ENCODE measurements at places on chromosomes 3 and 15.

DNA sequence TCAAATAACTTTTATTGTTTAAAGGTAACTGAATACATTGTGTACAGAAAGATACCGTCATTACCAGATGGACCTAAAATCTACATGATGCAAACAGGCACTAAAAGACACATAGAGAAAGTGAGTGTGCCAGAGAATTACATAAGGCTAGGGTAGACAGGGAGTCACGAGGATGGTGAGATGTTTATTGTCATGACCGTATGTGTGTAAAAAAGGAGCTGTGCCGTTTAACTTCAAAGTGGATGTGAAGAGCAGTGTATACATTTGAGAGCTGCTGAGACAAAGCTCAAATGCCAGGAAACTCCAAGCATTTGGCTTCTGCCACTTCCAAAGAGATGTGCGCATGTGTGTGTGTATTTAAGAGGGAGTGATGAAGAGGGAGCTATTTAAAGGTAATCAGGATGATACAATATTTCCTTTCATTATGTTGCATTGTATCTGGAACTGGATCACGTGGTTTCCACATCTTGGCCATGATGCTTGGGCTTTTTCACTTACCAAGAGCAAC is 51.4 kb upstream of the IGF1R start:
- no peak for DNase-seq

- no peak for DNase-seq
Measured at GRCh38 chr15:95501865-95502264, 828.6 kb upstream of the NR2F2 start.

- DNase-seq, result no peak
Measured at GRCh38 chr3:129536804-129537203, 6.2 kb upstream of the H1-8 start.

DNA sequence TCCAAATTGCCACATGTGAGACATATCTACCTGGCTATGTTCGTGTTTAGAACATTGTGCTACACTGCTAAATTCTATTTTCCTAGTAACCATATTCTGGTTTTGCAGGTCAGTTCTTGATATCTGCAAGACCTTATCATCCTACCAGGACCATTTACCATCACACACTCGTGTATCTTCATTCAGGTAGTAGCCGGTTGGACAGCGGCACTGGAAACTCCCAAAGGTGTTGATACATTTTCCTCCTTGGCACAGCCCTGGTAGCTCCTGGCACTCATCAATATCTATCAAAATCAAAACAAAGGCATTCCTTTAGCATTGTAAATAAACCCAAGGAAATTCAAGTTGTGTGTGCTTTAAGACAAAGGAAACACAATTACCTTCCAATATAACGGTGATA is 134.2 kb downstream of the DUT start:
- no peak for DNase-seq

DNA sequence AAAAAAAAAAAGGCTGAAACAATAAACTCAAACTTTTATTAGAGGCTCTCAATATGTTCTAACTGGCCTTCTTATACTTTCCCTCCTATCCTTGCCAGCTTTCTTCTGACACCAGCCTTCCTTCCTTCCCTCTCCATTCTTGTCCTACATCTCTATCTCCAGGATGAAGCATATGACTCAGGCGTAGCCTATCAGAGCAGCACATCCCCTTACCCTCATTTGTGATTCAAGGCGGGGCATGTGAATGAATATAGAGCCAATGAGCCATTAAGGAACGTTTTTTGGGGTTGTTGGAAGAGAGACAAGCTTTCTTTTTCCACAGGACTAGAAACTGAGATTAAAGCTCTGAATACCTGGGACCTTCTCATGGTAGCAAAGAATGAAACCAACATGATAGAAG is 25.1 kb upstream of the KCNMB3 start:
- no peak for DNase-seq

GRCh38 chr15:39592500-39592899 is 11.6 kb downstream of the THBS1 start:
- no peak for DNase-seq

- no peak for DNase-seq
Measured at GRCh38 chr3:18426597-18427193, 1.6 kb upstream of the SATB1 start.

GRCh38 chr3:43287500-43287873 is 1.1 kb downstream of the SNRK start:
- DNase-seq, result no peak

GRCh38 chr3:59839283-59839682 is 789.5 kb upstream of the CFAP20DC start:
- DNase-seq, result no peak

DNA sequence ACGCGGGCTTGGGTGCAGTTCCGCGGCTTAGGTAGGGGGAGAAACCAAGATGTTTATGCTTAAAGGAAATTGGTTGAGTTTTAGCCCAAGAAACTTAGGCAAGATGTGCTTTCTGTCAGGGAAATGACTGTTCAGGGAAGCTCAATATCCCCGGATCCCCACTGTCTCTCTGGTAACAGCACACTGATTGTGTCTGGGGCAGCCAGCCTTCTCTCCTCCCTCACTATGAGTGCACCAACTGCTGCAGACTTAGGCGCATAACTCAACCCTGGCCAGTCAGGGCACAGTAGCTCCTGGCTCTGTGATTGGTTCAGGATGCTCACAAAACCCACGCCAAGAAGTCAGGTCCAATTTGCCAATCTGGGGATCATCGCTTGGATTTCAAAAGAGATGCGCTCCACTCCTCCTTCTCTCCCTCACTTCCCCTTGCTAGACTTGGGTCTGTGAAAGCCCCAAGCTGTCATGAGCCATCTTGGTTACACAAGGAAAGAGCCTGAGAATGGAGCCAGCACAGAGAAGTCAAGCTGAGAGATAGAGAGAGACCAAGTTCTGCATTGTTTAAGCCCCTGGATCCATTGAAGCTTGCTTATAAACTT is 42.5 kb upstream of the CACNA2D3 start:
- no peak for DNase-seq

DNA sequence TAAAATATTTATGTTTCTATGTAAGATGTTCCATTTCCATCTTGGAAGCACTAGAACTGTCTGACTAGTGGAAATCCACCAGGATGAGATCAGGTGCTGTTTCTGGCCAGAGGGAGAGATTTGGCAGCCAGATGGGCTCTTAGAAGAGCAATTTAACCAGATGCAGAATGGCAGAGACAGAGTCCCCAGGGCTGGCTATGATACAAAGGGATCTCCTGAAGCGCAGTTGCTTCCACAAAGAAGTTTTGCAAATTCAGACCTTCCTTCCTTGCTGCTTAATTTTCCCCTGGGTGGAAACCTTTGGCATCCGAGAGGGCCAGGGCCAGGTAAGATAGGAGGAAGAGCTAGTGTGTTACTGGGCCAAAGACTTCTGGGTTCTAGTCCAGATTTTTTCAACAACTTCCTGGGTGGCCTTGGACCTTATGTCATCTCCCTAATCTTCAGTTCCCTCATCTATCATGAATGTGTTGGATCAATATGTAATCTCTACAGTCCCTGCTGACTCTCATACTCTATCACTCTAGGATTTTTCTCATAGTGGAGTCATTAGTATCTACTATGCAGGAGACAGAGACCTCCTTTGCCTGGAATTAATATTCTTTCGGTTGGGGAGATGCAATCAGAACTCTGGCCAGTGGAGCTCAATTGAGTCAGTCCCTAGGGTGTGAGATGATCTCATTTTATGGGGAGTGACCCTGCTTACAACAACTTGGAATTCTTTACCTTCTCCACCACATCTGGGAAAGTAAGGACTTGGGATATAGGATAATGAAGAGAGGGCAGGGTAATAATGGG is 41.1 kb upstream of the NDUFB4 start:
- DNase-seq, result no peak

GRCh38 chr3:56987238-56987895 is 73.1 kb upstream of the SPATA12 start:
- DNase-seq, result no peak

DNA sequence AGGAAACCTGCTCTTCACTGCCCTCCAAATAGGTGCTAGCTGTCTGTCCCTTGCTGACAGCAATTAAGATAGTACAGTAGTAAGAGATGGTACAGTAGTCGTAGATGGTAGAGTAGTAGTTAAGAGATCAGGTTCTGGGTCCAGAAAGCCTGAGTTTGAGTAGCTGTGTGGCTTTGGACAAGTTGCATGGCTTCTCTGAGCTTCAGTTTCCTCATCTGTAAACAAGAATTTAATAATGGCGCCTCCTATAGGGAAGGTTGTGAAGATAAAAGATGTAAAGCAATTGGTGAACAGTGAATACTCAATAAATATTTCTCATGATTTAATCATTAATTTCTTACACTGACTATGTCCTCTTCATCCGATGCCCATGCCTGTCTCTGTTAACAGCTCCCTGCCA is 86.9 kb upstream of the BCL6 start:
- no peak for DNase-seq

DNA sequence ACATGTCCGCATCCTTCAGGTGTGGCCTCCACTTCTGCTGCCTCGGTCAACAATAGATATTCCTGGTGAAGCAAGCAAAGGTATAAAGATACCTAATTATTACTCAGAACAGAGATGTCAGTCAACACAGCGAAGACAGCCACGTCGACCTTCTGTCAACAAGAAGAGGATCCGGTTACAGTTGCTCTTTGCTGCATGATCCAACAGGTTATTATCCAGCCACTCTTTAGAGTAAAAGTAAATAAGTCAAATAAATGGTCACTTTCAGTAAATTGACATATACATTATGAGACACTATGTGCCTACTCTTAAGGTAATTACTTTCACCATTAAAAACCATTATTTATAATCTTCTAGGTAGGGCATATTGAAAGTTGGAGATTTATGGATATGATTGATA is 356.8 kb upstream of the ATP11B start:
- no peak for DNase-seq

DNA sequence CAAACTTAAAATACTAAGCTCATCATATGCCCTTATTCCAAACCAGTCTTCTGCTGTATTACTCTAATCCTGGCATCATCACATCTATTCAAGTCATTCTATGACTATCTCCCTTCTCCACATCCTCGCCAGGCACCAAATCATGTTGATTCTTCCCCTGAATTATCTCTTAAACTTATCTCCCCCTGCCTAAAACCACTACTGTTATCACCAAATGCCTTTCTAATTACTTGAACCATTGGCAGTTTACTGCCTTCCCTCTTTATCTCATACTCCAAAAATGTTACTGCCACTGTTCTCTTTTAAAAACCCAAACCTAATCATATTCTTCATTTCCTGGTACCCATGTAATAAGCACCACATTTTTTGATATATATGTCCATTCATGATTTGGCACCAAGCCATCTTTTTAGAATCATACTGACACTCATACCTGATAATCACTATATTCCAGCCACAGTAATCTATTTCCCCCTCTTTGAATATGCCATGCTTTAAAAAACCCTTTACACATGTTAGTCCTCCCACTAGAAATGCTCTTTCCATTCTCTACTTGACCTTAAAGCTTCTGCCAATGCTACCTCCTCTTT is 126.8 kb downstream of the PEAK1 start:
- DNase-seq, result no peak

DNA sequence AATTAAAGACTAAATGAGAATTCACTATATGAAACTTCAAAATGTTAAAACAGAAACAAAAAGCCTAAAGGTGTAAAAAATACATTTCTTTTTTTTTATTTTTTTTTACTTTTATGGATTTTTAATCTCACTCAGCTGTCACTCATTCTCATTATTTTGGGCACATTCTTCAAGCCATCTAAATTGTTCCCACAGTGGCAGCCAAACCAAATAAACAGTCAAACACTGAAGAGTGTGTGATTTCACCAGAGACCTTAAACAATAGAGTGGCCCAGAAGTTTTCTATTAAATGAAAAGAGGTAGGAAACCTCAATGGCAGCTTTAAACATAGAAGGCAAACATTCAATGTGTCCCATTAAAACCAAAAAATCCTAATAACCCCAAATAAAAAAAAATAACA is 616.1 kb downstream of the OTOL1 start:
- no peak for DNase-seq

DNA sequence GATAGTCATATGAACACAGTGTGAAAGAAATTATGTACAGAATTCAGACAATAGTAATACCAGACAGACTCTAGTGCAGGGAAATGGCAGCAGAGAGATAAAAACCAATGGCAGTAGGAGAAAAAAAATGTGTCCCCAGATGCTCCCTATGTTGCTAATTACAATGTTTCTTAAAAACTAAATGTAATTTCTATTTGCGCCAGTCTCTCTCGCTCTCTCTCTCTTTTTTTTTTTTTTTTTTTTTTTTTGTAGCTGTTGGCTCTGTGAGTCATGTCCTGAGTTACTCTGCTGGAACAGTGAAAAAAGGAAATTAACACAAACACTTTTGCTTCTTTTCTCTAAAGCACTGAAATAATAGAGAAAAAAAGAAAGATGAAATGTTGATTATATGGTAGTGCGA is 871.9 kb downstream of the GBE1 start:
- DNase-seq, result no peak

GRCh38 chr15:101675796-101676582 is 23.8 kb upstream of the TM2D3 start:
- no peak for DNase-seq

DNA sequence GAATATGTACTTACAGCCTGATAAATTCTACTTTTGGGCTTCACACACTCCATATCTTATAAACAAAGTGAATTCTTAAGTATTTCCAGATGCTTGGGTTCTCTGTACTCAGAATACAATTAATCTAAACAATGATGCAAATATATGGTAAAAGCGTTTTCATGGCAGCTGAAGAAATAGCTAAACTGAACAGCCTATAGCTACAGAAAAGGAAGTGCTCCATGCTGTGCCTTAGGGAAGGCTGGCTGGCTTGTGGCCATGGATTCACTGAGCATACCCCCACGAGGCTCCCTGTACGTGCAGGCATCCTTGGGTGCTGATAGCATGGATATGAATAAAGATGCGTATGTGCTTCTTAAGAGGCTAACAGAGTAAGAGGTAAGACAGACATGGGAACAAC is 264.0 kb downstream of the KLF13 start:
- no peak for DNase-seq

DNA sequence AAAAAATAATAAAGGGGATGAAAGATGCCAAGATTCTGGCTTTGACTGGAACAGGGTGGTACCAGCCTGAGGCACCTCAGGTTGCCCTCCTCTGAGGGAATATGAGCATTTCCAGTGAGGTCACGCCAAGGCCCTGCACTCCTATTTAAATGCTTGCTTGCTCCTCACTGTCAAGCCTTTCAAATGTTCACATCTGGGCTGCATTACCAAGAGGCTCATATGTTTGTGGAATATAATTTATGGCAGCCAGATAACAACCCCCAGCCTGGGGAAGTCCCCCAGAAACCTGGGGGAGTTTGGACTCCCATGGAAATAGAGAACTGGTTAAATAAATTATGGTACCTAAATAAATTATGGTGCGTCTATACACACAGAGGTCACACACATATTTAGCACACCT is 88.4 kb downstream of the FRMD4B start:
- no peak for DNase-seq

DNA sequence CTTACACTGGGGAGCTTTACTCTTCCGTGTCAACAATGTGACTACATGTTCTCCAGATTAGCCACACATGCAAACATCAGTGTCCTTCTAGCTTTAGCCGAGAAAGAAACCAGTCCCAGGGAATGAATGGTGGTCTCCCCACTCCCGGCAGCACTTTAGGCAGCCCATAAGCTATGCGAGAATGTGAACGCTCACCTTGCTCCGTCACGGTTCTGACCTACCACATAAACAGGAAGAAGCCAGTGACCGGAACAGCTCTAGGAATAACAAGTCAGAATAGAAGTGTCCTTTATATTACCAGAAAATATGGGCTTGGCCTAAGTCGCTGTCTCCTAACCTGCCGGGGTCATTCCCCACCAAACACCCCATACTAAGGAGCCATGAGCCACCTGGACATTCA is 98.0 kb upstream of the ABHD17C start:
- no peak for DNase-seq
